ENCODE measurements at places on chromosomes 5 and 9.

- no peak for DNase-seq
These were observed 98.0 kb downstream of the ANKH start for GRCh38 chr5:14773588-14773987.

GRCh38 chr5:128014578-128014977, 69.0 kb upstream of the SLC12A2 start:
- DNase-seq: no peak

DNA sequence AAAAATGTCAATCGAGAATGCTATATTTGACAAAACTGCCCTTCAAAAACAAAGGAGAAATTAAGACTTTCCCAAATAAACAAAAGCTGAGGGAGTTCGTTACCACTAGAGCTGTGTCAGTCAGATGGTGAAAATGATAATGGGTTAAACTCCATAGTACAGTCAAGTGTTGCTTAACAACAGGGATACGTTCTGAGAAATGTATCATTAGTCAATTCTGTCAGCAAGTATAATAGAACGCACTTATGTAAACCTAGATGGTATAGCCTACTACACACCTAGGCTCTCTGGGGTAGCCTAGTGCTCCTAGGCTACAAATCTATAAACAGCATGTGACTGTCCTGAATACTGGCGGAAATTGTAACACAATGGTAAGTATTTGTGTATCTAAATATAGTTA, 138.7 kb downstream of the DRD1 start:
- DNase-seq: no peak

GRCh38 chr9:117535434-117535833, 120.6 kb upstream of the ASTN2 start:
- no peak for DNase-seq

- DNase-seq: no peak
These were observed 166.6 kb upstream of the HCN1 start for GRCh38 chr5:45862763-45863162.

GRCh38 chr5:97115932-97116331, 26.5 kb downstream of the LIX1 start:
- no peak for DNase-seq

GRCh38 chr5:14830210-14831005, 41.2 kb downstream of the ANKH start:
- no peak for DNase-seq

DNA sequence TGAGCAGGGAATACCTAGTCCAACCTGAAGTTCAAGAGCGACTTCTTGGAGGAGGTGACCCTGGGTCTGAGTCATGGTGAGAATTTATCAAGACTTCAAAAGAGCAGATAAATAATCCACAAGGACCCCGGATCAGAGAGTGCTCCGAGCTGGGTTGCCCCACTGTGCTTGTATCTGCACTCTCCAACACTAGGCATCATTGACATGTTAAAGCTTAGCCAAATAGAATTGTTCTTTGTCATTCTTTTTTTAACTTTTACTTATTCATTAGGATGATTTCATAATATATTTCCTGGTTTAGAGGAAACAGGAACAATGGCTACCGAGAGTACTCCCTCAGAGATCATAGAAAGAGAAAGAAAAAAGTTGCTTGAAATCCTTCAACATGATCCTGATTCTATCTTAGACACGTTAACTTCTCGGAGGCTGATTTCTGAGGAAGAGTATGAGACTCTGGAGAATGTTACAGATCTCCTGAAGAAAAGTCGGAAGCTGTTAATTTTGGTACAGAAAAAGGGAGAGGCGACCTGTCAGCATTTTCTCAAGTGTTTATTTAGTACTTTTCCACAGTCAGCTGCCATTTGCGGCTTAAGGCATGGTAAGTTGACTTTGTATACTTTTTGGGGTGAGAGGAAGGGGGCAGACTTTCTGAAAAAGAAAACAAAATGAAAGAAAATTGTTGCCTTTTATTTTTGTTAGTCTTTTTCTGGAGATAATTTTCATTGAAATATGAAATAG, at the start of gene CARD6:
Gene CARD6 (plus strand): TSS at position 300 of the 738 bp plus-strand sequence. CDS start 16 bp downstream, at position 316.
- no peak for DNase-seq

DNA sequence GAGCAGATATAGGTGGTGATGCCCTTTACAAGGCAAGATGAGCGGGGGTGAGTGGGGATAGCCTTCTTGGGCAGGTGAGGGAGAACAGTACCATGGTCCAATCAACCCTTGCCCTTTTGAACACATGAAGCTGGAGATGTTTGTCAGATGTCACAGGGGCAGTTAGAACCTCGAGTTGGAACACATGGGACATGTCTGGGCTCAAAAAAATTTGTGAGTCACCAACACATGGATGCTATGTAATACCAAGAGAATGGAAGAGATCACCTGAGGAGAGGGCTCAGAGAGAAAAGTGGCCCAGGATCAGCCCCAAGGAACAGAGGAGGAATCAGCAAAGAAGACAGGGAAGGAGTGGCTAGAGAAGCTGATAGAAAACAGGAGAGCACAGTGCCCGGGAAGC, 4.7 kb downstream of the PHYKPL start:
- DNase-seq: no peak

DNA sequence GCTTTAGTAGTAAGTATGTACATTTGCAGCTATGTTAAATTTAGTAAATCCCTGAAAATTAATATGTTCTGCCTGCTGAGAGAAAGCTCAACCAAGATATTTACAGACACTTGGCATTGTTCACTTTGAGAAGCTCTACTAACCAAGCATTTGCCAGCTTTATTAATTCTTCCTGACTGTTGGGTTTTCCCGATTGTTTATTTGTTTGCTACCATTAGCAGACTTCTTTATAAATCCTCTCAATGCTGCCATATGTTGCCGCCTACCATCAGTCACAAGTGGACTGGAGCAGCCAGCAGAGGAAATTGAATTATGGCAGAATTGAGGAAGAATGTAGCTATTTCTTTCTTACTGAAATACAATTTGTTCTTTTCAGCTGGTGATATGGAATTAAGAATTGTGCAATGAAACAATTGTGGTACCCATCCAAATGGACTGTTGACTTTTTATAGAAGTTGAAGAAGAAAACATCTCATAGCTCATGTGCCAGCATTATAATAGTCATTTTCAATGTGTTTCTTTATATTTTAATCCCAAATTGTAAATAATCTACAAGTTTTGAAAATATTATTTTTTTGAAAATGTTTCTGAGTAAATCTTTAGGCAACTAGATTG, 588.7 kb upstream of the CDH6 start:
- no peak for DNase-seq

- DNase-seq: no peak
These were observed 167.6 kb upstream of the SMIM23 start for GRCh38 chr5:171617817-171618591.

- no peak for DNase-seq
These were observed 45.3 kb downstream of the STC2 start for GRCh38 chr5:173282916-173283315.

GRCh38 chr5:41794471-41794870, 75.8 kb downstream of the OXCT1 start:
- no peak for DNase-seq
